Activated naive CD4-positive, alpha-beta T cell treated with anti-CD3 and anti-CD28 coated beads, Interleukin-2, amount 50 U/mL, for 16 hours (primary cell): ENCODE measurements at places on chromosomes 5 and 9.
A peak's percentile ranks its signal among the peaks of the same experiment; 100 is the strongest.

GRCh38 chr5:159412284-159413046, 82.2 kb upstream of the IL12B start:
- DNase-seq = peak; percentile 50

DNA sequence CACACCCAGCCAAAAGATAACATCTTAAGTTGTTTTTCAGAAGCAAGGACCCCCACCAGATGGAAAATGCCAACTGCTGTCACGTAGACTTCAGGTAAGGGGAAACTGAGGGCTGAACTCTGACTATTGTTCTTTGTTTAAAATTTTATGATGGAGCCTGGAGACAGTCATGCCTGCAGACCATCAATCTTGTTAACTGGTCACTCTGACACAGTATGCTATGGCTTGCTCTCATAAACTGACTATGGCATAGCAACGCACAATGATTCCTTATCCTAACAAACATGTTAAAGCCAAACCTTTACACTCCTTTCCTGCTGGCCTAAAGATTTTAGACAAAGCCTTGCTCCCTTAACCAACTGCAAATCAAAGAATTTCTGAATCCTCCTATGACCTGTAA, 43.6 kb upstream of the GOLM1 start:
- no peak for DNase-seq

DNA sequence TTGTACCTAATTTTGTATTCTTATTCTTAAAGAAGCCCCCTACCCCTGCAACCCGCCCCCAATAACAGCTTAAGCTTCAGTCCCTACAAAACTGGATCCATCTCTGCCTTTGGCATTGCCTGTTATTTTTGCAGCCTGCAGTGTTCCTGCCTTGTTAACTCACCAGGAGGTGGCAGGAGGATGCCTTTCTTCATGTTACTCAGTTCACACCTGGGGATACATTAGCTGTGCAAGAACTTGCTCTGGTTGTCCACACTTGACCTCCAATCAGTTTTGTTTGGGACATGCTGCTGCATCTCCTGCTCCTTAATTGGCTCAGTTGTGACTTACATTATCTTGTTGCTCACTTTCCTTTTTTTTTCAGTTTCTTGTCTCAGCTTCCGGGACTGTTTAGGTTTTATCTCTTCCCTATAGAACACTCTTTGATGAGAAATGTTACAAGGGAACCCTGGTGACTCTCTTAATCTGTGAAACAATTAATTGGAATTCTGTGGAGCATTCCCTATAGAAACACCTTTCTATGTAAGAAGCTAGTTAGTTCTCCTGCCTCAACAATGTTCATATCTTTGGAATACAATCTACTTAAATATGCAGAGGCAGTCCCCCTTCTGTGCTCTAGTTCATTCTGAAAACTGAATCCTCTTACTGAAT, 467.7 kb upstream of the ACO1 start:
- DNase-seq = no peak

DNA sequence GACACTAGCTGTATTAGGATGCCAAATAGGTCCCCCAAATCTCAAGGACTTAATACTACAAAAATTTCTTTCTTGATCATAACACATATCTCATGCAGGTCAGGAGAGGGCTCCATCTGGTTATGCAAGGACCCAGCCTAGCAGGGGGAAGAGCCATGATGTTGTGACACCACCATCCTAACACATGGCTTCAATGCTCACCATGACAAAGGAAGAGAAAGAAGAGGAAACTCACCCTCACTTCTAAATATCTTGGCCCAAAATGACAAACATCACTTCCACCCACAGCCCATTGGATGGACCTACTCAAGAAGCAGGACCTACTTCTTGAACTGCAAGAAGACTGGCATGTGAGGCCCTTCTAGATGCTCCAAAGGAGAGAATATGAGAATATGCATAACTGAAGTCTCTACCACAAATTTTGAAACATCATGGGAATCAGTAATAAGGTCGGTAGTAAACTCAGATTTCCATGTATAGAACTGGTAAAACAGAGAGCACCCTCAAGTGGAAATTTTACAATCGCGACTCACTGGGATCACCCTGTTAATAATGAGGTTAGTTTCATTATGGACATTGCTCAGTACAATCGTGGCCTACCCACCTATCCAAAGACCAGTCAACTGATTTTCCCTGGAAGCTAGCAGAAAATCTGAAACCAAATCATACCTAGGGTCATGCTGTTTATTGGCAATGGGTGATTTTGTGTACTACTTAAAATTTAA, 308.2 kb downstream of the ACTL7B start:
- no peak for DNase-seq

GRCh38 chr5:32319392-32319791, 6.7 kb upstream of the MTMR12 start:
- no peak for DNase-seq

DNA sequence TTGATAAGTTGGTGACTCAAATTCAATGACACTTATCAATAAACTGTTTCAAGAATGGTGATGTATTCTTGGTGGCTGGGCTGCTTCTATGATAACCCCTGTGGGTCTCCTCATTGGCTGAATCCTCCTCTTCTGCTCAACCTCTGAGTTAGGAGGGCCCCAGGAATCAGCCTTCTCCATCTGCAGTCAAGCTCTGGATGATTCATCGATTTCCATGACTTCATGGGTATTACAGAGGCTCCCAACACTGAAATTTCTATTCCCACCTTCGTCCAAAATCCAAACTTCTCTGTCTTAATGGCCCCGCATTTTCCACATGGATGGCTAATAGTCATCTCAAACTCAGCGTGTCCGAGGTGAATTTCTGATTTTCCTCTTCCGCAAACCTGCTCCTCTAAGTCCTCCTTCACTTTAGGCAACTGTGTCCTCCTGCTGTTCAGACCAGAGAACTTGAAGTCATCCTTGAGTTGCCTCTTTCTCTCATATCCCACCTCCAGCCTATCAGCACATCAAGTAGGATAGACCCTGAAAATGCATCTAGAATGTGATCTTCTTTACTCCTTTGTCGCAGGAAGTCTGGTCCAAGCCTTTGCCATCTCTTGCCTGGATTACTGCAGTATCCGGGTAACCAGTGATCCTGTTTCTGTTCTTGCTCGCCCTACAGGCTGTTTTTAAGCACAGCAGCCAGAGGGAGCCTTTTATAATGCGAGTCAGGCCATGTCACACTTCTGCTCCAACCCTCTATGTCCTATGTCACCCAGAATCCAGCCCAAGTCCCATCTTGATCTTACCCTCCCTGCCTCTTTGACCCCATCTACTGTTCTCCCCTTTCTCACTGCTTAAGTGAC, 41.4 kb upstream of the IL7R start:
- no peak for DNase-seq

DNA sequence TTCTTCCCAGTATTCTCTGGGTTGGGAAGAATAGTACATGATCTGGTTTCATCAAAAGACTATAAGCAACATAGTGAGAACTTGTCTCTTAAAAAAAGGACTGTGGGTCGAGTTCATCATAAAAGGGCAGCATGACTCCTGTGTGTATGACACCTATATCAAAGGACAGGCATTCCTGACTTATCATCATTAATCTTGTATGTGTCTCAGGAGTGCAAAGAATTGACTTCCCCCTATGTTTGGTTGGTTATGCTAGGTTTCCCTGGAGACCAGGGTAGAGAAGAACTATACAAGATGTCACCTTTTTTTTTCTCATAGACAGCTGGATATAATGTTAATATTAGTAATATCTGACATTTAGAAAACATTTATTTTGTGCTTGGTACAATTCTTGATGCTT, 173.1 kb upstream of the ANKRD55 start:
- DNase-seq = no peak

GRCh38 chr9:20551835-20552234, 70.5 kb downstream of the MLLT3 start:
- DNase-seq = peak; percentile 24

DNA sequence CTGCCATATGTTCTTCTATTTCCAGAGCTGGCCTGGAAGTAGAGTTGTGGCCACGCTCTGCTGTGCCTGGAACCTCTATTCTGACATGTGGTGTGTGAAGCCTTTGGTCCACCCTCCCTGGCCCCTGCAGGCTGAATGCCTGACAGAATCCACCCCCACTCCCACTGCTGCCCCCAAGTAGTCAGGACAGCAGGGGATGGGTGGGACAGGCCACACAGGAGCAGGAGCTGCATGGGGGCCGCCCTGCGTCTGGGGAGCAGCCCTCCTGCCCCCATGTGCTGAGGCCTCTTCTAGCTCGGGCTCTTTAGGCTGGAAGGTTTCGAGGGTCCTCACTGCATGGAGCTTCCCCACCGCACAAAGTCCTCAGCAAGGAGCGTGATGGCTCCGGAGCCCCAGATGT, 32.6 kb upstream of the IRX4 start:
- no peak for DNase-seq

GRCh38 chr9:21144603-21145002, 3.0 kb upstream of the IFNW1 start:
- DNase-seq = no peak

DNA sequence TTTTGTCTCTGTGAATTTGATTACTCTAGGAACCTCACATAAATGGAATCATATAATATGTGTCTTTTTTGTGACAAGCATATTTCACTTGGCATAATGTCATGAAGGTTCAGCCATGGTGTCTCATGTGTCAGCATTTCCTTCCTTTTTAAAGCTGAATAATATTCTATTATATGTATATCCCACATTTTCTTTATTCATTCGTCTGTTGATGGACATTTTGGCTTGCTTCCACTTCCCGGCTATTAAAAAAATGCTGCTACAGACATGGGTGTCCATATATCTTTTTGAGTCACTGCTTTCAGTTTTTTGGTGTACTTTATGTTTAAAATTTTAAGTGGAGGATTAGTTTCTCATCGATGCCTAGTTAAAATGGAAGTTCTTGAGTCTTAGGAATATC, 59.8 kb upstream of the C5orf63 start:
- no peak for DNase-seq

- DNase-seq = no peak
Measured at GRCh38 chr9:127139071-127139731, 16.8 kb upstream of the ANGPTL2 start.

DNA sequence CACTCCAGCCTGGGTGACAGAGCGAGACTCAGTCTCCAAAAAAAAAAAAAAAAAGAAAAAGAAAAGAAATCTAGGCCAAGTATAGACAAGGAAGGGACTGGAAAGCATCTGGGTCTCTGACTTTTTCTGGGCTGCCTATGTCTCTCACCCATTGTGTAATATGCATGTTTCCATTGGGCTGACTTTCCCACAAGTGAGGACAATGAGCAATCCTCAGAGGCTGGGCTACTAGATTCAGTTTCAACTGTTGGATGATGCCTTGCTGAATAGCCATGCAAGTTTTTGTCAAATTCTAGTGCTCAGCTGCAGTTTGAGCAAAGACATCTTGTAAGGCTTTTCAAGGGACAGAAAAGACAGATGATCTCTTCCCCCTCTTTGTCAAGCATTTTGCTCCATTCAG, 82.1 kb downstream of the PHAX start:
- no peak for DNase-seq

- DNase-seq = peak; percentile 28
Measured at GRCh38 chr9:87812375-87813118, 70.1 kb upstream of the SPATA31E1 start.

- peak; percentile 48 for DNase-seq
Measured at GRCh38 chr5:173925449-173926071, 37.4 kb downstream of the CPEB4 start.

- no peak for DNase-seq
Measured at GRCh38 chr5:119353686-119354366, 2.0 kb upstream of the TNFAIP8 start.

GRCh38 chr9:90964101-90965020, 162.7 kb downstream of the SYK start:
- no peak for DNase-seq

GRCh38 chr9:128470560-128470959, 14.8 kb downstream of the ODF2 start:
- DNase-seq = no peak

- DNase-seq = peak; percentile 94
Measured at GRCh38 chr9:137422604-137423513, at the start of the genes EXD3 and NOXA1. Gene EXD3, minus strand, starts transcription at chr9:137423162. Its CDS starts 27,805 bp downstream, at chr9:137395357. Gene NOXA1, plus strand, starts transcription at chr9:137423393. Its CDS starts 137 bp downstream, at chr9:137423530.

DNA sequence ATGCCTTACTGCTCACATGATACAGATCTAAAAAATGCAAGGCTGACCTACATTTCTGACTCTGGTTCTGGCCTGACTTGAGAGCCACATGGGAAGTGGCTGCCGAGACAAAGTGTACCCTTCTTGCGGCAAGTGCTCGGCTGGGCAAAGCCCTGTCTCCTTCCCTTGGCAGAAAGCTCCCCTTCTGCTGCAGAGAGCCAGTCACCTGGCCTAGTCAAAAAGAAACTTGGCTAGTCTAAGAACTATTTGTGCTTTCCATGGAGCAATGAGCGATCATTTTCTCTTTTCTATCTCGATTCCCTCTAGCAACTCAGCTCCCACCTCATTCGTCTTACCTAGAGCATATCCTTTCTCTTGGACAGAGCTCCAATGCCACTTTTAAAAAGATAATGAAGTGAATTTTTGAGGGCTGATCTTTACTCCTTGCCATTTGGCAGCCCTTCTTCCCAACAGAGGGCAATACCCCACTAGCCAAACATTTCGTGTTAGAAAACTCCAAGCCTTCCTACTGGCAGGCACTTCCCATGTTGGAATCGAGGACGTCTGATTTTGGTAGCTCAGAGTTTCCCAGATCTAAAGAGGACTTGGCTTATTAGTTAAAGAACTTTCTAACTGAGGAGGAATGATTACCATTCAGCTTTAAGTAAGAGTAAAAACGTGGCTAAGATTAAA, 108.1 kb upstream of the PRRC1 start:
- DNase-seq = no peak

DNA sequence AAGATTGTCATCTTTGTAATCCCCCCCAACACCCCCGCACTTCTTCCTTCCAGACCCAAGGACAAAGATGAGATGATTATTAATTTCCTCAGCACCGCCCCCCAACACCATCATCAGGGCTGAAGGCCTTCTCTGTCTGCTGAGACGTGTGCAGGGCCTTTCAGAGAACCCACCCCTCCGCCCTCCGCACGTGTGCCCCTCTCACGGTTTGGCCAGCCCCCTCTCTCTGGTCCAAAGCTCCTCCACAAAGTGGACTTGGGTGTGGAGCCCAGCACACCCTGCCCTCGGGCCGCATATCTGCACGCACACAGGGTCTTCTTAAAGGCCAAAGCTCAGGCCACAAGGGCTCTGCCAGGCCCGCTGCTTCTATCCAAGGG, 32.0 kb downstream of the PAX5 start:
- DNase-seq = no peak

GRCh38 chr5:121296356-121296755, 555.3 kb upstream of the FTMT start:
- DNase-seq = no peak

DNA sequence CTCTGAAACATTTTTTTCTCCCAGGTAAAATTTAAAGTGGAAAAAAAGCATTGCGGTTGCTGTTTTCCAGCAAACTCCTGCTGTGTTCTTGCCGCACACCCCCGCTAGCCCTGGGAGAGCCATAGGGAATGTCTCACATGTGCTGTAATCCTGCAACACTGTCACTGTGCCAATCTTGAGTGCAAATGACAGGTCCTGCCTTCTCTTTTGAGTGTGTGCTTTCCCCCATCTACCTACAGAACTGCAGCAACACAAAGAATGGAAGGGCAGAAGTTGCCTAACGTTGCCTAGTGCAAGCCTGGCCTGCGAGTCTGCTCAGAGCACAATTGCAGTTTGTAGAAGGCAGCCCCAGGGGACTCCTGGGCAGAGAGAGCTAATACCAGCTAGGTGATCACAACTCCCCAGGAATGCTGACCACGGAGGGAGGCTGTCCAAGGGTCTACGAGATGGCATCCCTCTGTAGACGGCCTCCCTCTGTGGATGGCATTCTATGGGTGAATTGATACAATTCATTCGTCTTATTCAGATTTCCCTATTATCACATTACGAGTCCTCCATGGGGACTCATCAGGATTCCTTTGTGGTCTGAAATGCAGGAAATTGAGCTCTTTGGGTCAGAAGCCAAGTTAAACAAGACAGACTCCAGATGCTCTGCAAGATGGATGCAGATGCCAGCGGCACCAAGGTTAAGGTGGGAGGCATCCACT, 172.6 kb upstream of the S1PR3 start:
- no peak for DNase-seq

GRCh38 chr9:34230556-34230955, 51.7 kb downstream of the UBAP1 start:
- no peak for DNase-seq
